ENCODE measurements at places on chromosomes 1 and 21.

- no peak for DNase-seq
Observed at GRCh38 chr1:119799599-119800177, 11.6 kb downstream of the REG4 start.

DNA sequence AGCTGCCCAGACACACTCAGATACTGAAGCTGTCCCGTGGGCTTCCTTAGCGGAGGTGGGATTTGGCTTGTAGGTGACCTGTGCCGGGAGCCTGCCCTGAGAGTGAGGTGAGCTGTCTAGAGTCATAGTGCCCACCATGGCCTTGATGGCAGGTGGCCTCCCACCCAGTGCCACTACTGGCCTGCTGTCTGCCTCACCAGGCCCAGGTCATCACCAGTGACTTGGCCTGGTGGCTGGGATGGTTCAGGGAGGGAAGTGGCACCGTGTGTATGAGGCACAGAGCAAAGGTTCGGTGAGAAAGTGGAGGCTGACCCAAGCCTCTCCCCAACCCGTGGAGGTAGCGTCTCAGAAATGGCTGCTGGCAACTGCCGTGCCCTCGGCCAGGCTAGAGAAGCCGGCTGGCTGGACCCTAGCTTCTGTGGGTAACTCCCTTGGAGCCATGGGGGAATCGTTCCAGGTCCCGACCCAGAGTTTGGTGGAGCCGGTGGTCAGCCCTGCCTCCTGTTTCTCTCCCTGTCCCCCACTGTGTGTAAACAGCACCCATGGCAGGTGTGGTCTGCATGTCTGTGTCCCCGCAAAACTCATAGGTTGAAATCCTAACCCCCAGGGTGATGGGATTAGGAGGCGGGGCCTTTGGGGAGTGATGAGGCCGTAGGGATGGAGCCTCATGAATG lies 155.4 kb upstream of the C1orf174 start:
- DNase-seq: no peak

GRCh38 chr1:64470665-64471217 lies 812 bp downstream of the CACHD1 start:
- no peak for DNase-seq

GRCh38 chr1:86739648-86740509 lies 35.5 kb downstream of the SH3GLB1 start:
- DNase-seq: no peak

DNA sequence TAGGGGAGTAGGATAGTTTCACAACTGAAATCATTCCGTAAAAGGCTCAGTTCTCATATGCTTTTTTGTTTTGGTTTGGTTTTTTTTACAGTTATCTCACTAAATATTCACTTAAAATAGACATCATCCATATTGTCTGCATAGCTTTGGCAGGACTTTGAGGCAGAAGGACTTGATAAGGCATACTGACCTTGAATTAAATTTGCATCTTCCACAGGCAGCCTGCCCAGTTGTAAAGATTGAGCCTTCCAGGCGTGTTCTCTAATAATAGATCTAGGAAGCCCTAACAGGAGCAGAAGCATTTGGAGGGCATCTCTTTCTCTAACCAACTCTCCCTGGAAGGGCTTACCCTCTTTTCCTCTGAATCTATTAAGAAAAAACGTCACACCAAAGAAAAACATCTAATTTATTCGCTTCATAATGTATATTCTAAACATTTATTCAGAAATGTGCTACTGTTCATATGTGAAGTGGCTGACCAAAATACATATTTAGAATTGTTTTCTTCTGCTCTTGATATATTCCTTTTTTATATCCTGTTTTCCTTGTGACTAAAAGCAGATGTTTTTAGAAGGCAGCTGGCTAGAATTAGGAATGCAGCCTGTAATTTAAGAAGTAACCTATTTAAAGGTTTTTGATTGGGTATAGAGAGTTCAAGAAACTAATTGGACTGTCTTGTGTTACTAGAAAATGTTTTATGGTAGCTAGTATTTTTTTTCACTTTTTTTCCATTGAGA lies 20.2 kb downstream of the DESI2 start:
- DNase-seq: no peak

- DNase-seq: no peak
Observed at GRCh38 chr21:46355161-46356004, 31.4 kb downstream of the PCNT start.

DNA sequence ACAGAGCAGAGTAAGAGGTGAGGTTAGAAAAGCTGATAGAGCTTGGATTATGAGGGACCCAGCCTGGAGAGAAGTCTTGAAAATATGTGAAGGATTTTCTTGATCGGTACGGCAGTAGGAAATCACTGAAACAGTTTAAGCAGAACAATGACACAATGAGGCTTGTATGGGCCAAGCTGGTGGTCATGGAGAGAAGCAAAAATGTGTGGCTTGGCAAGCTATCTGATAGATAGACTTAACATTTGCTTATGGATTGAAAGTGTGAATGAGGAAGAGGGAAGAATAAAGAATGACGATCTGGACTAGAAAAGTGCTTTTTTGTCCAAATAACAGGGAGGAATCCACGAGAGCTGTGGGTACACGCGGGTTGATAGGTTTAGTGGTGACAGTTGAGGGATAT lies 15.4 kb upstream of the XPR1 start:
- no peak for DNase-seq

Data from PC-9 (cell line).